ENCODE measurements at places on chromosomes 5 and 9.

- DNase-seq: no peak
- no peak overlapping the region for H3K27ac ChIP-seq
- peaks cover 50% of the 10 kb centered on the region for H3K27me3 ChIP-seq
- no peak overlapping the region for H3K4me3 ChIP-seq
Observed at GRCh38 chr5:154508114-154508513, 30.1 kb upstream of the HAND1 start.

DNA sequence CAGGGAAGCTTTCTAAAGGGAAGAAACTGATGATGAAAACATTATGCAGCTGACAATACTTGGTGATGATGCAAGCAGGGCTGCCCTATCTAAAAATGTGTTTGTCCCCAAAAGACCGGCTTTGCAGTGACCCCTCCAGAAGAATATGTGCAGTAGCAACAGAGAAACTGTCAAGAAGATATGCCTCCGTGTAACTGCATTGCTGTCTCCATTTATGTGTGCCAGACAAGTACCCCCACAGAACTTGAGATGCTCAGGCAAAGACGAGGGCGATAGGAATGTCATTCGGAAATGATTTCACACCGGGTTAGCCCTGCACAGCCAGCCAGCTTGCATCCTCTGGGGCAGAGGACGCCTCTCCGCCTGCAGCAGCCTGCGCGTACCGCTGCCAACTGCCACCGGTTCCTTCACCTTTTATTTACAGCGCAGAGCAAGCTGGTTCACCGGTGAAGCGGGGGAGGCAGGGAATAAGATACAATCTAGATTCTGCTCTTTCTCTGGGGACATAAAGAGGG, 2.0 kb downstream of the GABBR2 start:
- no peaks in the 10 kb centered on the region for H3K36me3 ChIP-seq
- H3K4me3 ChIP-seq: no peak overlapping the region
- no peaks in the 10 kb centered on the region for H3K4me1 ChIP-seq
- no peak for DNase-seq

- no peak overlapping the region for H3K27ac ChIP-seq
- DNase-seq: no peak
- no peak overlapping the region for H3K4me3 ChIP-seq
- no peaks in the 10 kb centered on the region for H3K4me1 ChIP-seq
- no peaks in the 10 kb centered on the region for H3K36me3 ChIP-seq
Observed at GRCh38 chr5:107112216-107112615, 558.5 kb downstream of the EFNA5 start.

GRCh38 chr5:35640623-35641022, 23.0 kb downstream of the SPEF2 start:
- no peaks in the 10 kb centered on the region for H3K27me3 ChIP-seq
- no peaks in the 10 kb centered on the region for H3K4me1 ChIP-seq
- H3K27ac ChIP-seq: no peak overlapping the region
- peaks cover 17% of the 10 kb centered on the region for H3K36me3 ChIP-seq

- H3K27me3 ChIP-seq: no peaks in the 10 kb centered on the region
- DNase-seq: no peak
- H3K27ac ChIP-seq: no peak overlapping the region
- H3K4me1 ChIP-seq: peaks cover 5% of the 10 kb centered on the region
- H3K36me3 ChIP-seq: no peaks in the 10 kb centered on the region
- H3K4me3 ChIP-seq: no peak overlapping the region
Observed at GRCh38 chr5:67652201-67652600, 455.6 kb upstream of the CD180 start.

DNA sequence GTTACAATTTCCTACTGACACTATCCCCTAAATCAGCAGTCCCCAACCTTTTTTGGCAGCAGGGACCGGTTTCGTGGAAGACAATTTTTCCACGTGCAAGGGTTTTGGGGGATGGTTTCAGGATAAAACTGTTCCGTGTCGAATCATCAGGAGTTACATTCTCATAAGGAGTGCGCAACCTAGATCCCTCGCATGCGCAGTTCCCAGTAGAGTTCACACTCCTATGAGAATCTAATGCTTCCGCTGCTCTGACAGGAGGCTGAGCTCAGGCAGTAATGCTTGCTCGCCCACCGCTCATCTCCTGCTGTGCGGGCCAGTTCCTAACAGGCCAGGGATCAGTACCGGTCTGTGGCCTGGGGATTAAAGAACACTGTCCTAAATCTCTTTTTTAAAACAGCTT, 13.2 kb upstream of the NFIL3 start:
- H3K27me3 ChIP-seq: peaks cover 64% of the 10 kb centered on the region
- no peak overlapping the region for H3K4me3 ChIP-seq
- DNase-seq: no peak
- no peaks in the 10 kb centered on the region for H3K4me1 ChIP-seq

GRCh38 chr9:15146268-15146700, 160.7 kb downstream of the TTC39B start:
- H3K36me3 ChIP-seq: no peaks in the 10 kb centered on the region
- H3K27ac ChIP-seq: no peak overlapping the region
- H3K27me3 ChIP-seq: no peaks in the 10 kb centered on the region
- peaks cover 2% of the 10 kb centered on the region for H3K4me1 ChIP-seq

All from activated naive CD8-positive, alpha-beta T cell treated with anti-CD3 and anti-CD28 coated beads for 36 hours (primary cell).